ENCODE measurements at places on chromosomes 4 and X.

DNA sequence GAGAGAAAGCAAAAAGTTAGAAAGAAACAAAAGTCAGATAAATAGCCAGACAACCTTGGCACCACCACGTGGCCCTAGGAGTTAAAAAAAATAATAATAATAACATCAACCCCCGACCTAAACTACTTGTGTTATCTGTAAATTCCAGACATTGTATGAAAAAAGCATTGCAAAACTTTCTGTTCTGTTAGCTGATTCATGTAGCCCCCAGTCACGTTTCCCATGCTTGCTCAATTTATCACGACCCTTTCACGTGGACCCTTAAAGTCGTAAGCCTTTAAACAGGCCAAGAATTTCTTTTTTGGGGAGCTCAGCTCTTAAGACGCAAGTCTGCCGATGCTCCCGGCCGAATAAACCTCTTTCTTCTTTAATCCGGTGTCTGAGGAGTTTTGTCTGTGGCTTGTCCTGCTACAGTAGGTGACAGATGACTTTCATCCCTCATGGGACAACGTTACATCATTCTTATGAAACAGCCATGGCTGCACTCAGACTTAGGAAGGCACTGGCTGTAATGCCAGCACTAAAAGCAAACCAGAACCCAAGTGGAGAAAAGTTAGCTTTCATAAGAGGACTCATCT, 520 bp downstream of the ACOX3 start:
- peak; percentile 13 for DNase-seq

- DNase-seq, result no peak
These were observed 332.4 kb downstream of the ARHGAP24 start for GRCh38 chr4:85807247-85807950.

DNA sequence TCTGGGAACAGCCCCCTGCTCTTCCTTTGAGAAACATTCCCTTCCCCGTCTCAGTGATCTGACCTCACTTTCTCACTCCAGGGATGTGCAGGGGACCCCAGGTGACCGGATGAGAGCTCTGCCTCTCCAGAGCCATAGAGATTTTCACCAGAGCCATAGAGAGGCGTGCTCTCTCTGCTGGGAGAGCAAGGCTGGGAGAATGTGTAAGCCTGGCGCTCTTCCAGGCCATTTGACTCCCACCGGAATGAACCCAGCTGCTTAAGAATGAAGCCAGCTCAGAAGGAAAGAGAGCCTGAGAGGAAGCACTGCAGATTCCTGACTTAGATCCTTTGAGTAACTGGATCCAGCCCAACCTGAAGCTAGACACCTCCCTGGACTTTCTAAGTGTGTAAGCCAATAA, 106.4 kb downstream of the DHX15 start:
- DNase-seq, result no peak

- DNase-seq, result no peak
These were observed 17.7 kb upstream of the RP2 start for GRCh38 chrX:46819136-46819535.

DNA sequence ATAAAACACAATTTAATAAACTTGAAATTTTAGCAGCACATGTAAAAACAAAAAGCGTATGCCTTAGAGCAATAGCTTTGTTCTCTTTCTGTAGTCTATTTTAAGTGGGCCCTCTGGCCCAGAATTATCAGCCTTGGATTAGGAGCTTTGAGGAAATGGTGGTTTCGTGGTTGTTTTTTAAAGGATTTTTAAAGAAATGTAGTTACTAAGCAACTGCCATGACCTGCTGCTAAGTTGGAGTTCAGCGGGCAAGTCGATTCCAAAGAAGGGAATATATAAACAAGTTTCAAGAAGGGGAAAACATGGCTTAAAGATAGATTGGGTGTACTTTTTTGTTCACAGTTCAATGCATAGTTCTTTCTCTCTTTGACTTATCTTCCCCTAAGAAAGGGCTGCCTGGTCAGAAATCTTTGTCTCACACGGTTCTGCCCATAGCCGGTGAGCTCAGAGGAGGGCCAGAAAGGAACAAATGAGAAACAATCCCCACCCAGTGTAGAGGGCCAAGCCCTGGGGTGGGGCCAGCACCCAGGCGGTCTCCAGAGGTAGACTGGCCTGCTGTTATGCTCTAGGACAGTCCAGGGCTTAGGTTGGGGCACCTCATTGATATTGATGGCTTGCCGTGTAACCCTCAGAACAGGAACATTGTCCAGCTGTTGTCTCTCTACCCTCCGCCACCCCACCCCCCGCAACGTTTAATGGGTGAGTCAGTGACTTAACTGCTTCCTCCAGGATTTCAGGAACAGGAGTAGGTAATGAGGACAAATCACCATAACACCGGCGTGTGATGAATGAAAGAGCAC, 32.5 kb downstream of the DLG3 start:
- no peak for DNase-seq

DNA sequence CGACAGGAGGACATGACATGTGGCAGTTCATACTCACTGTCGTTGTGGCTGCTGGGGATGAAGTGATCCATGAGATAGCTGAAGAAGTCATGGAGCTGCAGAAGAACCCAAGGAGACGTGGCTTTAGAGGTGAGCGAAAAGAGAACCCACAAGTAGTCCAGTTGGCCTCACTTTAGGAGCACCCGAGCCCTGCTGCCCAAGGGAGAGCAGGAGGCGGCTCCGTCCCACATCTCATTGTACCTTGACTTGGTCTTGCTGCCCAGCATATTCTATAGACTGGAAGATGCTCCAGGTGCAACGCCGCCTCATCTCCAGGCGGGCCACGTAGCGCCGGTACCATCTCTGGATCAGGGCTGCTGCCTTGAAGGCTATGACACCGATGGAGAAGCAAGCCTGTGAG, 10.6 kb downstream of the PPEF2 start:
- DNase-seq, result no peak

- DNase-seq, result no peak
These were observed 56.9 kb upstream of the OGT start for GRCh38 chrX:71475785-71476540.

- no peak for DNase-seq
These were observed 7.9 kb downstream of the UVSSA start for GRCh38 chr4:1354983-1355275.

GRCh38 chrX:80663331-80663730, 146.3 kb downstream of the BRWD3 start:
- DNase-seq, result no peak

- DNase-seq, result no peak
These were observed 63.8 kb upstream of the TBL1X start for GRCh38 chrX:9401051-9401450.

DNA sequence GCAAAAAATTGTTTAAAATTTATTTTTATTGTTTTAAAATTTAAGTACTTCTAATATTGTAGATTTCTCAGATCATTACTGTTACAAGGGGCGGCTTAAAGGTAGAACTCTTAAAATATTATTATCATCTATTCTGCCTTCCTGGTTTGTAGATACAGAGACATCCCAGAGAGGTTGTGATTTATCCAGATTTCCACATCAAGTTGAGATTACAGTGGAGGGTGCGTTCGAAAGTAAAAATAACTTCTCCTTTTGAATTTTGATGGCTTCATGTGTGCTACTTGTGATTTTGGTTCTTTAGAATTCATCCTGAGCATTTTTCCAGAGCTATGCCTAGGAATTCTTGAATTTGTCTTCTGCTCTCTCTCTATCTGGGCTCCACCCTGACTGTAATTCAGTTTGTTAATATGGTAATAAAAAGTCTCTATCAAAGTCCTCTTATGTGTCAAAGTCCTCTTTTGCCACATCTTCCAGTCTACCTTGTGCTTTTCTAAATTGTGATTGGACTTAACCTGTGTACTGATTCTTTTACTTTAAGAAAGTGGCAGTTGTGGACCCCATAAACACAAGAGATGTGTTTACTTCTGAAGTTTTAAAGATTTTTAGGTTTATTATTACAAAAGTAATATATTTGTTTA, 37.2 kb downstream of the CLCN3 start:
- DNase-seq, result no peak

- no peak for DNase-seq
These were observed 31.9 kb downstream of the RUFY3 start for GRCh38 chr4:70753630-70754029.

DNA sequence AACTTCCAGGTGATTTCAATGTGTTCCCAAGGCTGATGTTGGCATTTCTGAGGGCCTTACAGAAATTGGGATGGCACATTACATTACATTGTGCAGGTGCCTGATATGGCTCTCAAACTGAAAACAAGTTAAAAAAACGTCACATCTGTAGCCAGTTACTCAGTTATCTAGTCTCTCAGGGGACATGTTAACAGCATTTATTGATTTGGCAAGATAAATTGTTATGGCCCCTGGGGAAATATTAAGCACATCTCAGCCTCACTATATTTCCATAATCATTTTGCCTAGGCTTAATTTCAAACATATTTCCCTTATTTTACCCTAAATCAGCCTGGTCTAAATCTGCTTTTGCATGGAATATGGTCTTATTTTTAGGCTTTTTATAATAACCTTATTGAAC, 290.0 kb downstream of the IL15 start:
- no peak for DNase-seq

DNA sequence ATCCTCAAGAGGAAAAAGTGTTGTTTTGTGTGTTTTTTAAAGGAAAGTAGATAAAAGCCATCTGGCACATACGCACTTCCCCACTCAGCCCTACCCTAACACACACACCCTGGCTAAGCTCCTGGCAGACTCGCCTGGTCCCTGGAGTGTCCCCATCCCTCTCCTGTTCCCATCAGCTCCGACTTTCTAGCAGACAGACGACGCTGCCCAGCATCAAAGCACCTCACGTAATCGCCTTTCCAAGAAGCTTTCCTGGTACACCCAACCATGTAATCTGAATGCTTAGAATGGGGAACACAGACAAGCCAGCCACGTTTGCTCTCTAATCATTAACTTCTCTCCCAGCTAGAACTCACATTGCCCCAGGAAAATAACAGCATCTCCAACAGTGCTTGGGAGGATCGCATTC, 116.2 kb downstream of the AFAP1 start:
- DNase-seq, result no peak

GRCh38 chr4:56156141-56156540, 207.4 kb downstream of the CEP135 start:
- DNase-seq, result no peak

- no peak for DNase-seq
These were observed 53.4 kb downstream of the LDB2 start for GRCh38 chr4:16844816-16845586.

GRCh38 chr4:26377328-26378311, 56.8 kb downstream of the RBPJ start:
- DNase-seq, result no peak

GRCh38 chrX:19912-20571, 261.1 kb upstream of the PLCXD1 start:
- DNase-seq, result peak; percentile 50

DNA sequence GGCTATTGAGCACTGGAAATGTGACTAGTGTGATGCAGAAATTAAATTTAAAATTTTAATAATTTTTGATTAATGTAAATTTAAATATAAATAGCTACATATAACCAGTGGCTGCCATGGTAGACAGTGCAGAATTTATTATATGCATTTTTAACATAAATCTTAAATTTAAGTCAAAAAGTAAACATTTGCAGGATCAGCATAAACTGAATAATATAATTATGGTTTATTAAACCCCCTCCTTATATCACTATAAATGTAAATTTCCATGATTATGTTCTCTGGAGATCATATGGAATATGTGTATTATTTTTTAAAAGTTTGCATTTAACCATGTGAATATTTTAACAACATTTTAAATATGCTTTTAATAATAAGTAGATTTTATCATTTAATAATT, 155.8 kb downstream of the TEX13C start:
- no peak for DNase-seq

GRCh38 chr4:56218230-56218895, 168.9 kb downstream of the AASDH start:
- DNase-seq, result no peak

GRCh38 chr4:147370473-147370872, 110.4 kb upstream of the EDNRA start:
- no peak for DNase-seq

- no peak for DNase-seq
These were observed 38.8 kb upstream of the CAPN6 start for GRCh38 chrX:111309083-111309482.

DNA sequence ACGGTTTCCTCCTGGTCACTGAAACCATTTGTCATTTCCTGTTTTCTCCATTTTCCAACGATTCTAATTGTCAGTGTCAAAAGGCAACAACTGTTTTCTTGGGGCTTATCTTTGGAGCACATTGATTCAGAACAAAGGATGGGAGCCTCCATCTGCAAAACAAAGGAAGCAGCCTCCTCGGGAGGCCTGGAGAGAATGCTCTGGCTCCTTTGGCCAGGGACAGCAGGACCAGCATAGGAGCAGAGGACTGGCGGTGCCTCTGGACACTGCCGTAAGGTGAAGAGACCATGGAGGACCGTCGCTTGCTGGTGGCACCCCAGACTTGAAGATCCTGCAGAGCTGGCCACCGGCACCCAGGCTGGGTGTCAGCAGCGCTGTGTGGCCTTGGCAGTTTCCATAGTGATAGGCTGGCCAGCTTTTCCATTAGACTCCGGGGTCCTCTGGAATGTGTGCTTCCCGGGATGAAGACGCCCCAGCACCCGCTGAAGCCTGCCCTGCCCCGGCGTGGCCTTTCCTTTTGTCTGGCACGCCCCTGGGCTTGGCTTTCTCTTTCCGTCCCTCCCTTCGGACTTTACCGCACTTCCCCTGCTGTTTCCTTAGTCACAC, 61.1 kb upstream of the MTM1 start:
- no peak for DNase-seq

DNA sequence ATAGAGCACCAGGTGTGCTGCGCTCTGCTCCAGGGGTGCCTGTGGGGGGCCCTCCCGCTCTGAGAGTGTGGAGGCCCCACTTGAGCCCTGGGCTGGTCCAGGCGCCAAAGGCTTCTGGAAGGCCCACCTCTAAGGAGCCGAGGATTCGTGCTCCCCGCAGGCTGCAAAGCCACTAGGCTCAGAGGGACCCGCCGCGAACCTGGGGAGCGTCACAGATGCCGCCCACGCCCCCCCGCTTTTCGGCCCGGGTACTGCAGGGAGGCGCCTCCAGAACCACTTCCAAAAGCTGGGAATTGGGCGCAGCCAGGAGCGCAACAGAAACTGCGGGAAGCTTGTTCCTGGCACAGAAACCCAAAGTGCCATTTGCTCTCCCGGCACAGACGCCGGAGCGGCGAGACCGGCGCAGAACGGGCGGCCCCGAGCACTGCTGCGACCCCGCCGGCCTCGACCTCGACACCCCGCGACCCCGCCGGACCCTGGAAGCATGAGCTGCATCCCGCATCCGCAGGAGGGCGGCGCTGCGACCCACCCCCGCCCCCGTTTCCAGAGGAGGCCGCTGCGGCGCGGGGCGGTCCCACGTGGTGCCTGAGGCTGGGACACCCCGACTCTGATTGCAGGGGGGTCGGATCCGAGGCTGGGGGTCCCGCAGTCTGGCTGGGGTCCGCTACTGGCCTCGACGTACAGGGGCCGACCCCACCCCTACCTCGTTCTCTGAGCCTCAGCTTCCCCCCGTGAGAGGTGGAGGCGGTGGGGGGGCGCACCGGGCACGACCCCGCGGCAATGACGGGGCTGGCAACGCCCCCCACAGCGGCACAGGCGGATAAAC, 30.8 kb downstream of the CPLX1 start:
- DNase-seq, result no peak

DNA sequence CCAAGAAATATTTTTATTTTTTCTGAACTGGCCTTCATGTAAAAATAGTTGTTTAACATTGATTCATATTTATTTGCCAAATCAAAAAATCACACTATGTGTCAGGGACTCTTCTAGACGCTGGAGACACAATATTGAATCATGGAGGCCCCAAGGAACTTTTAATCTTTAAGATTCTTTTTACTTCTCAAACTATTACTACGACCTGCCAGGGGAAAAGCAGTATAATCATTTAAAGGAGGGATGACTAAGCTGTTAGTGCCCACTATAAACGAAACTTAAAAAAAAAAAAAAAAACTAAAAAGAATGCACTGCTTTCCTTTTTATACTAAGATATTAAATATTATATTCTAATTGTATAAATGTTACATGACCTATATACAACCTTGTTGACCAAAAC, 84.7 kb downstream of the PPA2 start:
- no peak for DNase-seq

All from stimulated activated effector memory CD8-positive, alpha-beta T cell treated with anti-CD3 and anti-CD28 coated beads, Interleukin-12 subunit alpha, Interleukin-12 subunit beta, amount 100 ng/mL, for 72 hours (primary cell).